ENCODE measurements at places on chromosomes 5 and 9.

GRCh38 chr5:99179206-99179605, 250.4 kb upstream of the CHD1 start:
- DNase-seq: no peak

GRCh38 chr9:114150608-114151007, 4.7 kb upstream of the COL27A1 start:
- DNase-seq: no peak

- no peak for DNase-seq
These were observed 123.1 kb downstream of the CRB2 start for GRCh38 chr9:123478967-123479602.

- DNase-seq: peak; percentile 40
These were observed 82.5 kb downstream of the ESM1 start for GRCh38 chr5:54902791-54903473.

DNA sequence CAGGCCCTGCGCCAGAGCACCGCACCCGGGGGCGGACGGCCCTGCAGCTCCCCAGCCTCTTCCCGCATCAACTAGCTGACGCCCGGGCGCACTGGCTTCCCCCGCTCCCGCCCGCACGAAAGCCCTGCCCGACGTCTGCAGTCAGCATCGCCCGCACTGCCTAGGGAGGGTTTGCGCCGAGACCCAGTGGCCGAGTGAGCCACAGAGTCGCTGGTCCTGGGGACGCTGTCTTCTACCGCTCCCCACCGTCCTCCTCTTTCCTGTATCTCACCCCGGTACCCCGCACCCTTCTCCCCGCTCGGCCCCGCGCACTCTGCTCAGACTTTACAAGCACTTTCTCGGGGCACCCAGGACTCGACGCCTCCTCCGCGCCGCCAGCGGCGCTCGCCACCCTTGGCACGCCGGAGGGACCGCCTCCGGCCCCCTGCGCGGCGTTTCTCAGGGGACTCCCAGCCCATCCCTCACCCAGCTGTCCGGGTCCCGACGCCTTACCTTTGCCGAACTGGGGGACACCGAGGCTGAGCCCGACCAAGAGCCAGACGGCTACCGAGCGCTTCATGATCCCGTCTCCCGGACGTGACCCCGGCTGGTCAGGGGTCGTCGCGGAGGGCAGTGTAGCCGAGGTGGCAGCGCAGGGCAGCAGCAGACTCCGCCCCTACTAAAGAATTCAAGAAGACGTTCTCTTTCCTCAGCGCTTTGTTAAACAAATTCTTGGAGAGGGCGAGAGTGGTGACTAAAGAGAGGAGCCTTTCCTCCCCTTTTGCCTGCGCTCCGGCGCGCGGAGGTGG, 670 bp downstream of the EDIL3 start:
- peak; percentile 10 for DNase-seq

- no peak for DNase-seq
These were observed 41.5 kb downstream of the ERCC8 start for GRCh38 chr5:60903356-60903755.

GRCh38 chr9:123679330-123679987, 250.5 kb downstream of the DENND1A start:
- peak; percentile 80 for DNase-seq

GRCh38 chr9:87725356-87725899, 491 bp upstream of the CTSL start:
- no peak for DNase-seq

DNA sequence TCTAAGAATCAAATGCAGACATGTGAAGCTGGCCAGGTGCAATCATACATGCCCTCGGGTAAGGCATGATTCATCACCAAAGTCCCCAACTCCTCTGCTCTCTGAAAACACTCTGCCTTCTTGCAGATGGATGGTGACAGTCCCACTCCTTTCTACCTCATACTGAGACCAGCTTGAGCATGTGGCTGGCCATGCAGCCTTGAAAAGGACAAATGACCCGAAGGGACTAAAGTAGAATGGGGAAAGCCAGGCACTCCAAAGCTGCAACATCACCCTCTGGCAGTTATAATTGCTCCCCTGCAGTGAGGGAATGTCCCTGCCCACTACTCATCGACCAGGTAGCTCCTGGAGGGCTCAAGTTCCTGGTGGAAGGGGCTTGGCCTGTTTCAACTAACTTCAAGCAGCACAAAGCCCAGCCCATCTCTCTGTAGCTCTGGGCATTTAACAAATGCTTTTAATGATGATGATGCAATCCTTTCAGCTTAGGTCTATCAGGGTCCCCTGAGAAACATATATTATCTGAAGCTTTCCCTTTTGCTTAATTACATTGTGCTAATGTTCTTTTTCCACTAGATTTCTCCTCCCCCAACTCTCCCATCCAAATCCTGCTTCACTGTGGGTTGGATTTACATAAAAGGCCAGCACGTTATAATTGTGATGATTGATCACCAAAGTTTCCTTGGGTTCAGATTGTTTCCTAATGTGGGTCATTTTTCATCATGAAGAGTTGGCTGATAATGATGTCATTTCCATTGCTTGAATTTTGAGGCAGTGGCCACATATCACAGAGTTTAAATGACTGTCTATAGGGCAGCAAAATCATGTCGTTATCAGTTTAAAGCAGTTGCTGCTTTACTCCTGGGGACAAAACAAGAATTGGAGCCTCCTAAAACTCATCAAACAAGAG, 436.5 kb upstream of the SLC30A5 start:
- no peak for DNase-seq

- peak; percentile 69 for DNase-seq
These were observed 9.8 kb upstream of the CCDC69 start for GRCh38 chr5:151233616-151234085.

- DNase-seq: no peak
These were observed 33.5 kb upstream of the APC start for GRCh38 chr5:112703866-112704820.

DNA sequence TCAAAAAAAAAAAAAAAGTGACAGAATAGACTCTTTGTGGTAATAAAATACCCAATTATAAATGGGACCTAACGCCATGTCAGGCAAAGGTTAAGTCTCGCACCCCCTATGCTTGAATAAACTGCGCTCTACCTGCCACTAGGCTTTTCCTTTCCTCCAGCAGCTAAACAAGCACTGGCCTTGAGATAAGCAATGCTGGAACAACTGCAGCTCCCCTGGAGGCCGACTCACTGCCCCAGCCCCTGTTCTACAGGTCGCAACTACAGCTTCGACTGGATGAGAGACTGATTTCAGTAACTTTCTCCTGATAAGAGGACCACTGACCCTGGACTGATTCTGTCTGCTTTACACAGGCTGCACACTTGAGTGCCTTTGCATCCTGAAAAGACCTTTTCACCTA, 210.2 kb downstream of the HSPA4 start:
- no peak for DNase-seq

- no peak for DNase-seq
These were observed 396.1 kb downstream of the ENC1 start for GRCh38 chr5:74244406-74244805.

DNA sequence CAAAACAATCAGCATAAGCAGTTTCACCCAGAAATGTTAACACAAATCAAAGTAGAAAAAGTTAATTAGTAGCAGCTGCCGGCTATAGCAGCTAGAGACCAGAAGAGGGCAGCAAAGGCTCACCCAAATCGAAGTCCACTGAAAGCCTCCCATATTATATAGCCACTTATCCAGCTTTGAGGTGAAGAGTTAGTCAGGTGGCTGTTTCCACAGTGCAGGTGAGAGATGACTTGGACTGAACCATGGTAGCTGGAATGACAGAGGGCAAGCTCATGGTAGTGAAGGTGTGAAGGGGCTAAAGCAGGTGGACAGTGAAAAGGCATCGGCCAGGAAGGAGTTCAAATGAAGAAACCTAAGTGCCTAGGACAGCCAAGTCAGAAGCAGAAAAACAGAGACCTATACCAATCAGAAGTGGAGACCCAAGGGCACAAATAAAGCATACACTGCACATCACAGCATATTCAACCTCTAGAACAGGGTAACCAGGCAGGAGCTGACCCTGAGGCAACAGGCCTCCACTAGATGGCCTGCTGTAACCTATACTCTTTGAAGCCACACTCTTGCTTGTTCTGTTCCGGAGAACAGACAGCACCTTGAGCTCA, 7.2 kb upstream of the RNF38 start:
- peak; percentile 65 for DNase-seq

- DNase-seq: no peak
These were observed 17.3 kb upstream of the ANKRD18B start for GRCh38 chr9:33506626-33507370.

- DNase-seq: no peak
These were observed 222.6 kb downstream of the CAAP1 start for GRCh38 chr9:26669701-26670670.

- no peak for DNase-seq
These were observed 80.7 kb downstream of the AP3B1 start for GRCh38 chr5:78213799-78214198.

DNA sequence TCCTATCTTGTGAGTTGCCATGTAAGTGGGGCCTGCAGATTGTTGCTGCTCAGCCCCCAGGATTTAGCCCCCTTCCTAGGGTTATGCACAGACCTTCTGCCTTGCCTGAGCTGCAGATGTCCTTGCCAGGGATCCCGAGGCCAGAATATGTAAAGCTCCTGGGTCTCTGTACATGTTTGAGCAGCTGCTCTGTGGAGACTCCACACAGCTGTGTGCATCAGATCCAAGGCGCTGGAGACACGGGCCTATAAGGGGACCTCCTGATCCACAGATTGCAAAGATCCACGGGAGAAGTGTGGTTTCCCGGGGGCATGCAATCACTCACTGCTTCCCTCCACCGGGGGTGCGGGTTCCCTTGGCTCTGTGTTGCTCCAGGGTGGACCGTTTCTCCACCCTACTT, 28.9 kb downstream of the TAF11L14 start:
- no peak for DNase-seq

GRCh38 chr5:180154821-180155364, 54.1 kb downstream of the RASGEF1C start:
- no peak for DNase-seq
